H1 (cell line): ENCODE measurements at places on chromosomes 13 and 19.

DNA sequence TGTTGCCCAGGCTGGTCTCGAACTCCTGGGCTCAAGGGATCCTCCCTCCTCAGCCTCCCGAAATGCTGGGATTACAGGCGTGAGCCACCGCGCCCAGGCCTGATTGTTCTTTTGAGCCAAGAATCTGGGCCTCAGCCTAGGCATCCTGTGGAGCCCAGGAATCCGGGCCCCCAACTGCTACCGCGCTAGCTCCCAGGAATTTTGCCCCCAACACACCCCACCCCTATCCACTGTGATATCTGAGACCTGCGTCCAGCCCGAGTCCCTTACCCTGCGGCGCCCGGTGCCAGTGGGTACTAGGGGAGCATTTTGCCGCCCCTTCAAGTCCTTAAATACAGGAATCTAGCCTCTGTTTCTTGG, 838 bp upstream of the MYADM start:
- no peak for DNase-seq

DNA sequence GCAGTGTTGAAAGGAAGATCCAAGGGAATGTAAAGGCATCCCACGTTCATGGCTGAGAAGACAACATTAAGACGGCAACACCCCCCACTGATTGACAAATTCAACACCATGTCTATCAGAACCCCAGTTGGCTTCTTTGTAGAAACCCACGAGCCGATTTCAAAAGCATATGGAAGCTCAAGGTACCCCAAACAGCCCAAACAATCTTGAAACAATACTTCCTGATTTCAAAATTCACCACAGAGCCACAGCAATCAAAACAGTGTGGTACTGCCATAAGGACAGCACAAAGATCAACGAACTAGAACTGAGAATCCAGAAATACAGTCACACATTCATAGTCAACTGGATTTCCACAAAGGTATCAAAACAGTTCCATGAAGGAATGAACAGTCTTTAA, 6.2 kb downstream of the MIER2 start:
- no peak for DNase-seq

DNA sequence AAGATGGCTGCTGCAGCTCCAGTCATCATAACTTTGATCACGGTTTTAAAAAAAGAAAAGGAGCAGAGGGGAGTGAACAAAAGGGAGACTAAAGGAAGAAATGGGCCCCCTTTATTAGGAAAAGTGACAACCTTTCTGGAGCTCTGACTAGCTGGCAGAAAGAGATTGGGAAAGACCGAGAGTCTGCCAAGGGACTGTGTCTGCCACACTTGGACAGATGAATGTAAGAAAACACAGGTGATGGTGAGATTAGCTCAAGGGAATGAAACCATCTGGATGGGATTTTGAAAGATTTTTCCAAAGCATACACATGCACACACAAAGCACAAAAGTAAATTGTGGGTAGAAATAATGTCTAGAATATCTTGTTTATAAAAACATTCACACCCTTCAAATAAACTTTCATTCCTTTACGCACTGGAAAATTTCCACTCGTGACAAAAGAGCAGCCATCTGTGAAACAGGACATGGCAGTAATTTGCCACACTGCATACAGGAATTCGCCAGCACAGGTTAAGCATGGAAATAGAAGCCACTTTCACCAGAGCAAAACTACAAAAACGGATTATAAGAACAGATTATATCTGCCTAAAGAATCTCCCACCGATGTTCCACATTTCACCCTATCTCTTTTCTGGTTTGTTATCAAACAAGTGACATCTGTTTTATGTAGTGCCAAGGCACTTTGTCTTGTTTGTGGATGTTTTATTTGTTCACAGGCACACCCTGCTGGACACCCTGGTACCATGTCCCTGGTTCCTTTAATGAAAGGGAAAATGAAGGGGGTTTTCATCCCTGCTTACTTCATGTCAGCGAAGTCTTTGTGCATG, 819.5 kb downstream of the DIAPH3 start:
- DNase-seq: no peak

DNA sequence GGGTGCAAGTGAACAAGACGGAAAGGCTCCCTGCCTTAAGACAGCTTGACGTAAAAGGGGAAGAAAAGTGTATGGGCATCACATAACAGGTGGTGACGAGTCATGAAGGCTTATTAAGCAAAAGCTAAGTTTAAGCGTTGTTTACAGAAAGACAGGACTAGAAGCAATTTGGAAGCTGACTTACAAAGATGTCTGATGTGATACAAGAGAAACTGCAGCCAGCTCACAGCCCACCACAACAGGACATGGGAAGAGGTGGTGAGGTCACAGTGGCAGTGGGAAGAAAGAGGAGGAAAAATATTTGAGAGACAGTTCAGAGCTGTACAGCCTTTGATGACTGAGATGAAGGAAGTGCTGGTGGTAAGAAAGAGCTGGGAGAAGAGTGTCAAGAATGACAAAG, 181.6 kb downstream of the KLF12 start:
- DNase-seq: no peak

DNA sequence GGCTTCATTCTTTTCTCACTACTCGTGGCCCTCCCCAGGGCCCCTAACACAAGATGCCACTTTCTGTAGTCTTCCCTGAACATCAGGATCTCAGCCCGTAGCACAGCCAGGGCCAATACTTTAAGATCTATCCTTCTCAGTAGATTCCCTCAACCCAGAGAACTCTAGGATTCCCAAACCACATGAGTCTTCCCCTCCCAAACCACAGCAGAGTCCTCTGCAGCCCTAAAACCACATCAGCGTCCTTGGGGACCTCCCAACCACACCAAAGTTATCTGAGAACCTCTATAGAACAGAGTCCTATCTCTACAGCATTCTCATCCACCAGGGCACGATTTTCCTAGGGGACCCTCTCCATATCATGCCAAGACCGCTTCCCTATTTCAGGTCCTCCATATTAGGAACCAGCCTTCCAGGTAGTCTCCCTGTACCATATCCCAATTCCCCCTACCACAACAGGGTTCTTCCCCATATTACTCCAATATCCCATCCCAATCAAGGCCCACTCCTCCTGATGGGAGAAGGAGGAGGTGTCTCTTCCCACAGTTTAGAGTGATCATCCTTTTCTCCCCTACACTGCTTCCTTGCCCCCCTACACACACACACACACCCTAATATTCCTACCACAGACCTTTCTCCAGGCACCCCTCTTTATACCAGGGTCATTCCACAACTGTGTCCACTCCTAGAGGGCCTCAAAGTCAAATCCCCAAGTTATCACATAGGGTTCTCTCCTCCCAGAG, 1.4 kb downstream of the DYRK1B start:
- no peak for DNase-seq

DNA sequence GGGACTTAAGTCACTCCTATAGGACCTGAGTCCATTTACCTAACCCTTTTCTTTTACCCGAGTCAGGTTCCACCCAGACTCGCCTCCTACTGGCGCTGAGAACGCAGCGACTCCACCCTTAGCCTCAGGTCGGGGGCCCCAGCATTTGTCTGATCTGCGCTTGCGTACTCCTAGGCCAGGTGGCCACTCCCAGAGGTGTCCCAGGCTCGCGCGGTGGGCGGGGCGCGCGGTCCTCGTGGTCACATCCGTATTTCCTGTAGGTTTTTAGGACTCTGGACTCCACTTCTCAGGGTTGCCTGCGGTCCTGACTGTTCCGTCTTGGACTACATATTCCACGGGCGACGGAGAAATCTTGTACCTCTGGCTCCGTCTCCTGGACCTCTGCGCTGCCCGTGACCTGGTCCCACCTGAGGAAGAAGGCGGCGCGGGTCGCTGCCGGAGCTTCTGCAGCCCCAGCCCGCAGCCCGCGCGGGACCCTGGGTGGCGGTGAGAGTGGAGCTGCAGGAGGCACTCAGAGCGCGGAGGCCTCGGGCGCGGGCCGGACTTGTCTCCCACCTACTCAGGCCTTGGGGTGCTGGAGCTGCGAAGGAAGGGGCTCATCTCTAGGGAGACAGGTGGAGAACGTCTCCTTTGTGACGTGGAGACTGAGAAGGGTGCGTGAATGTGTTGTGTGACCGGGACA, 11.0 kb upstream of the ZNF573 start:
- no peak for DNase-seq

DNA sequence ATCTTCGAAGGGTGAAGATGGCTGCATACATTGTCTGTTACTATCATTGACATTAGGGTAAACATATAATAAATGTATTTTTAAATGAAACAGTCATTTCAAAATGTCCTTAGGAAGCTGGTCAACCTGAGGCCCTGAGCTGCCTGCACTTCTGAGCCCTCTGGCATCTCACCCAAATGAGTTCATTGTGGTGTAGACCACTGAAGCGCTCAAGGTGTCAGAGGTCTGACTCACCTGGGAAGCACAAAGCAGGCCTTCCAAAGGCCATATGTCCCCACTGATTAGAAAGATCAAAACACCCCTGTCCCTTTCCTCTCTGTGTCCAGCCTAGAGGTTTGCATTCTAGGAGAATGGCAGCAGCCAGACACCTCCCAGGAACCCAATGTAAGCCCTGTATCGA, 59.6 kb downstream of the COL4A2 start:
- DNase-seq: no peak

DNA sequence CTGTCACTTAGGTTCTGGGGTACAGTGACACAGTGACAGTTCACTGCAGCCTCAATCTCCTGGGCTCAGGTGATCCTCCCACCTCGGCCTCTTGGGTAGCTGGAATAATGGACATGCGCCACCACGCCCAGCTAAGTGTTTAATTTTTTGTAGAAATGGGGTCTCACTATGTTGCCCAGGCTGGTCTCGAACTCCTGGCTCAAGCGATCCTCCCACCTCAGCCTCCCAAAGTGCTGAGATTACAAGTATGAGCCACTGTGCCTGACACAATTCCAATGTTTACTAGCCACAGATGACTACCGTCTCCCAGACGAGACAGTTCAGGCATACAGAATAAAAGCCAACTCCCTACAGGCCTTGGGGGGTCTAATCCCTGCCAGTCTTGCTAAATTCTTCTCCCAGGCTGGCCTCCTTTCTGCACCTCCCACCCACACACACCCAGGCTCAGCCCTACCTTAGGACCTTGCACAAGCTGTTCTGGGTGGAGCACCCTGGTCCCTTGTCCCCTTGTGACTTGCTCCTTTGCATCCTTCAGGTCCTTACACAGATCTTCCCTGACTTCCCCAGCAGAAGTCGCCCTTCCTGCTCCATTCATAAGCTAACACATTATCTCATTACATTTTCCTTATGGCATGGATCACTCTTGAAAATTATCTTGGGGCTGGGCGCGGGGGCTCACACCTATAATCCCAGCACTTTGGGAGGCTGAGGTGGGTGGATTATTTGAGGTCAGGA, 106.4 kb downstream of the INSR start:
- DNase-seq: no peak

- no peak for DNase-seq
These were observed 4.2 kb downstream of the PSG2 start for GRCh38 chr19:43078311-43078710.

GRCh38 chr13:31044364-31045285, 112.2 kb downstream of the TEX26 start:
- peak; percentile 87 for DNase-seq

DNA sequence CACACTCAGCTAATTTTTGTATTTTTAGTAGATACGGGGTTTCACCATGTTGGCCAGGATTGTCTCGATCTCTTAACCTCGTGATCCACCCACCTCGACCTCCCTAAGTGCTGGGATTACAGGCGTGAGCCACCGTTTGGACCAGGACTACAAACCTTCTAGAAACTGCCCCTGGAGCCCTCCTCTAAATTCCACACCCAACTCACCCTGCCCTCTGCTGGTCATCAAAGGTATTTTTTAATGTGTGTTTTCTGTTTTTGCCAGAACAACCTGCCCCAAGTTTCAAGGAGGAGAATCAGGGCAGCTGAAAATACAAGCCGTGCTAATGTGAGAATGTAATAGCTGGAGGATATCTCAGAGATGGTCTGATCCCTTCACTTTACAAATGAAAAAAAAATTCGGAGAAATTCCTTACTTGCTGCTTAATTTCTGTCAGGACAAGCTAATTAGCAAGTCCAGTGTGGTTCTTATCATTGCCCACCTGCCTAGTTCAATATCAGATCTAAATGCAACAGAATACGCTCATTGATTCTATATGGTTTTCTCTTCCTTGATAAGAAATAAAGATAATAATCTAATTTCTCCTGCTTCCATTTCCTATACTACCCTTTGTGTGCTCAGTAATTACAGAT, 4.1 kb downstream of the ATP8A2 start:
- DNase-seq: peak; percentile 59

DNA sequence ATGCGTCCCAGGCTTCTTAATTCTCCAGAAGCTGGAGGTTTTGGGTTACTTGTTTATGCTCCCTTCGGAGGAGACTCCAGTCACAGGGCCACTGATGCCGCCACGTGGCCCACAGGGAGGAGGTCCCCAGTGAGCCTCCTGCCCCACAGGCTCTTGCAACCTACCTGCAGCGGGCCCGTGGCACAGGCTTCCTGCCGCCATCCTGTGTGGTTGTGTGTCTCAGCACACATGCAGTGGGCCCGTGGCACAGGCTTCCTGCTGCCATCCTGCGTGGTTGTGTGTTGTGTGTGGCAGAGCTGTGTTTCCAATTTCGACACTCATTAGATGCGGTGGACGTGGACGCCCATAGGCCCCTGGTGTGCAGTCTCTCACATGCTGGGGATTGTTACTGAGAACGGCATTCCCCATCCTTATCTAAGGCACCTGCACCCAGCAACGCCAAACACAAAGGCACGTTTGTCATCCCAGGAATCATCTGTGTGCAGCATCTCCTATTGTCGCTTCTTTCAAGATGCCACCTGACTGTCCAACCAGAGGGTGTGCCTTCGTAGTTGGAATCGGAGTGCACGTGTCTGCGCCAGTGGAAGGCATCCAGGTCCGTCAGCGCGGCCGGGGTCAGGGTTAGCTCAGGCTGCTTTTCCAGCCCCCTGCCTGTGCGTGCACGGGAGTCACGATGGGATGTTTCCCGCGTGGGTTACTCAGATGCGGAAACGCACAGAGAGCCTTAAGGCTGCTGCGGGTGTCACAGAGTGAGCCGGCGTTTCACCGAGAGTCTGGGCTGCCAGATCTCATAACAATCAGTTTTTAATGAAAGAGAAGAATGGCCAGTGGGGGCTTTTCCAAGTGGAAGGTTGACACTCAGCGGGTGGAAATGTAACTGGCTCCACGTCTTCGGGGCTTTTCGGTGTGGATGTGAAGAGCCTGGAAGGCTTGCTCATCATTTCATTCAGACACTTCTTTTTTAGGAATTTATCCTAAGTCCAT, 119.8 kb downstream of the ATP11A start:
- no peak for DNase-seq

- peak; percentile 99 for DNase-seq
These were observed 8.9 kb downstream of the ISYNA1 start for GRCh38 chr19:18428787-18429674.

DNA sequence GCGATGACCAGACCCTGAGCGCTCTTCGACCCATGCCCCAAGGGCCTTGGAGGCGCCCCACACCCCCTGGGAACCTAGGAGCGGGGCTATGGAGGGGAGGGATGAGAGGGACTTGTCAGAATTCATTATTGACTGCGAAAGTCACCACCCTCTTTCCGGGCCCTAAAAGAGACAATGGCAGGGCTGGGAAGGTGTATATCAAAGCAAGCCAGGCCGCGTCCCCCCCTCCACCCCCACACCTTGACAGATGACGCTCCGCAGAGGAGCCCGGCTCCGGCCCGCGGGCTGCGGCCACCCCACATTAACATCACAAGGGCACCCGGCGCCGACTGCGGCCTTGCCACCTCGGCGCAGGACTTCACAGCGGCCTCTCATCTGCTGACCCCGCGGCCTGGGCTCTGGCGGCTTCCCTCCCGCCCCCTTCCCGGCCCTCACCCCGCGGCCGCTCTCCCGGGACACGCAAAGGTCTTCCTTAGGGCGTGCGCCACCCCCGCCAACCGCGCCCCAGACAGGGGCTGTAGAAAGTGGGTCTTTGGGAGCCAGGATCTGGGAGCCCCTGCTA, 2.4 kb downstream of the CDX2 start:
- DNase-seq: no peak
